Effector CD8-positive, alpha-beta T cell (primary cell): ENCODE measurements at places on chromosomes 12 and 14.

- DNase-seq = no peak
These were observed 48.7 kb downstream of the PSMA6 start for GRCh38 chr14:35340616-35341453.

GRCh38 chr12:65121049-65121955 lies at the start of gene WIF1:
TSS of gene WIF1 (minus strand) at chr12:65121305. CDS start at chr12:65121191, 114 bp downstream.
- no peak for DNase-seq

DNA sequence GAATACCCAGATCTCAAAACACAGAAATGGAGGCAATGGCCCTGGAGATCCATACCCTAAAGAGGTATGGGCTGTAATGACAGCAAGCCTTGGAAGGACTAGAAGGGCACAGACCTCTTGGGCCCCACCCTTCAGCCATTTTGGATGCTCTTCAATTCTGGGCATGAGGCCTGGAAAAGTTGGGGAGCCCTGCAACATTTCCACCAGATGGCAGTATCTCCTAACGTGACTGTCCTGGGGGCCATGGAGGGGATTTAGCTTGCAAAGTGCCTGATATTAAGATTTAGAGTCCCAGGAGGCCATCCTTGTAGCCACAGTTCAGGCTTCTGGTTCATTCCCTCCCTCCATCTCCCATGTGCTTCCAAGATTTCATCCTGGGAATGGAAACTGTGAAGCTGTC lies 30.2 kb downstream of the KCNA5 start:
- no peak for DNase-seq

- DNase-seq = no peak
These were observed 17.1 kb downstream of the FICD start for GRCh38 chr12:108531929-108532848.

DNA sequence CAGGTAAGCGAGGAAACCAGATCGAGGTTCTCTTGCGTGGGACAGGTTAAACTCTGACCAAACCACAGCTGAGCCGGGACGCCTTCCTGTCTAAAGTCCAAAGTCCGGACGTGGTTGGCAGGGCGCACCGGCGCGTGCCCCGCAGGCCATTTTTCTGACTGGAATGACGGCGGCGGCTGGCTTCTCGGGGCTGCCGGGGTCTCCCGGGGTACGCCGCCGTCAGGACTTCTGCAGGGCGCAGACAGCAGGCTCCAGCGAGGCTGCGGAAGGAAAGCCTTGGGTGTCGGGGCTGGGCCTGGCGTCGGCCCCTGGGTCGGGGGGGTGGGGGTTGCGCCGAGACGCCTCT lies 32.8 kb downstream of the MIA2 start:
- no peak for DNase-seq

- DNase-seq = no peak
These were observed 18.2 kb downstream of the MSI1 start for GRCh38 chr12:120350576-120351350.

- no peak for DNase-seq
These were observed 24.6 kb upstream of the APOF start for GRCh38 chr12:56387152-56387736.

DNA sequence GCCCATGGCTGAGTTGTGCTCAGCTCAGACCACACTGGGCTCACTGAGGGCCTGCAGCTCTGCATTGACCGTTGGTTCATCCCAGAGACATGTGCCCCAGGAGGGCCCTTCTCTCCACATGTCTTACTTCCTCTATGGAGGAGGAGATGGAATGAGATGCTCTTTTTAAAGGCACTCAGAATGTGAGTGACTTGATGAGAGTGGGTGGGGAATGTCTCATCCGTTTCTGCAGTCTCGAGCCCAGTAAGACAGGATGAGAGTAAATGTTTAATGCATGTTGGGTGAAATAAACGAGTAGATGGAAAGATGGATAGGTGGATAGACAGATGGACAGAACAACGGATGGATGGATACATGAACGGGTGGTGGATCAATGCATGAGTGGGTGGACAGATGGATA lies 68.8 kb upstream of the NOS1 start:
- no peak for DNase-seq

DNA sequence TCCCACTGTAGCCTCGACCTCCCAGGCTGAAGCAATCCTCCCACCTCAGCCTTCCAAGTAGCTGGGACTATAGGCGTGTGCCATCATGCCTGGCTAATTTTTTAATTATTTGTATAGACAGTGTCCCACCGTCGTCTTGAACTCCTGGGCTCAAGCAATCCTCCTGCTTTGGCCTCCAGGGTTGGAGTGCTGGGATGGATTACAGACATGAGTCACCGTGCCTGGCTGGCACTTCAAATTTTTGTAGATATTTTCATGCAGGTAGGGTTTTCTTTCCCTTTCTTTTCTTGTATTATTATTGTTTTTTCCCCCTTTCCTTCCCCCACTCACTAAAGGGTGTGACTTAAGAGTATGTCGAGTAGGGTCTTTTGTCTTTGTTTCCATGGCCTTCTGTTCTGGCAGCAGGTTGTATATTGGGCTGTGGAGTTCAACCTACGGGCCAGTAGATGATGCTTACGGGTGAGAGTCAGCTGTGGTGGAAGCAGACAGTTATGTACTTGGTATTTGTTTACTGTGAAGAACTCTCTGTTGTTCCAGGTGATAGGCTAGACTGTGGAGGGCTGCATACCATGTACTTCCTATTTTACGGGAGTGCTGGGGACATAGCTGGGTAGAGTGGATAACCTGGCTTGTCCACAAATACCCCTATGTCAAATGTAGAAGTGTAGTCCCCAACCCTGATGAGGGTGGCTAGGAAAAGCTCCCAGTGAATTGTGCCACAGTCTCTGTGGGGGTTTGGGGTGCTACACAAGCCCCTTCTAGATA lies 30.7 kb downstream of the RAD51B start:
- DNase-seq = no peak

DNA sequence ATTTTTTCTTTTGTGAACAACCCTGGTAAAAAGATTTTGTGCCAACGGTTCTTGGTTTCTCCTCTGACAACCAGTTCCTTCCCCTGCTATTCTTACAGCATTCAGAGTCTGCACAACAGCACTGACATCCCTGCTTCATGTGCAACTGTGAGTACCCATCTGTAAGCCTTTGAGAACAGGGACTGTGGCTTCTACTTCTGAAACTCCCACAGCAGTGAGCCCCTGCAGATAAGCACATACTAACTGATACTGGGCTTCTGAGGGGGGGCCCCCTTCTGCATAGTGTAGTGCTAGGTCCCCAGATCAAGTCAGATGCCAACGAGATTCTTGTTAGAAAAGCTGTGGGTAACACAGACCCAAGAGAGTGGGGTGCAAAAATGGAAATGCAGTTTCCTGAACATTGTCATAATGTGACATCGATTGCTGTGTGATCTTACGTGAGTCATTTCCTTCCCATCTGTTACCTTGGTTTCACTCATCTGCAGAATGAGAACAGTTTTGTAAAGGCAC lies 11.1 kb upstream of the NINJ2 start:
- peak; percentile 15 for DNase-seq

GRCh38 chr14:35366056-35366451 lies 38.5 kb downstream of the NFKBIA start:
- no peak for DNase-seq

DNA sequence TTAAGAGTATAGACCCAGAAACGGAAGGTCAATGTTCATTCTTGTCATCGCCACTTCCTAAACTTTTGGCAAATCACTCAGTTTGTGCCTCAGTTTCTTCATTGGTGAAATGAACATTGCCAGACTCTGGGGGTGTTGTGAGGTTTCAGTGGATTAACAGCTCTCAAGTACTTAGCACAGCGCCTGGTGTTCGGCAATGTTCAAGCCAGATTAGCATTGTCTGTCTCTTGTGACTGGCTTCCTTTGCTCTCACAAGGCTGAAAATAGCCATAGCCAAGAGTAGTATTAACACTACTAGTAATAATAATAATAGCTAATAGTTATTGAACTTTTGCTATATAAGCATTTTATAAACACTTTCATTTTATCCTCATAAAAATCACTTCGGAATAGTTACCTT lies 71.9 kb downstream of the C12orf75 start:
- DNase-seq = no peak

DNA sequence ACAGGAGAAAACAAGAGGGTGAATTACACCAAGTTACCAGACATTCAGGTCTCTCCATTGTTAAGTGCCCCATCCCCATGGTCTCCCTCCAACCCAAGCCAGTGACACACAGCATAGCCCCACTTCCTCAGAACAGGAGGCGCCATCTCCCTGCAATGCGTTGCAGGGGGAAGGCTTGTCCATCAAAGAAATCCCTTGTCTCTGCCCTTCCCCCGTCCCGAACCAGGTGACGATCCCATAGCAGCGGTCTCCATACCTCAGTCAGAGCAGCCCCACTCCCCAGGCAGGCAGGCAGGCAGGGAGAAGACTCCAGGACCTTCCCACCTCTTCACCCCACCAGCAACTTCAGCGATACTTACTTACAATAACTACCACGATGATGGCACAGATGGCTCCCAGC lies 5.9 kb downstream of the VAMP1 start:
- DNase-seq = no peak

DNA sequence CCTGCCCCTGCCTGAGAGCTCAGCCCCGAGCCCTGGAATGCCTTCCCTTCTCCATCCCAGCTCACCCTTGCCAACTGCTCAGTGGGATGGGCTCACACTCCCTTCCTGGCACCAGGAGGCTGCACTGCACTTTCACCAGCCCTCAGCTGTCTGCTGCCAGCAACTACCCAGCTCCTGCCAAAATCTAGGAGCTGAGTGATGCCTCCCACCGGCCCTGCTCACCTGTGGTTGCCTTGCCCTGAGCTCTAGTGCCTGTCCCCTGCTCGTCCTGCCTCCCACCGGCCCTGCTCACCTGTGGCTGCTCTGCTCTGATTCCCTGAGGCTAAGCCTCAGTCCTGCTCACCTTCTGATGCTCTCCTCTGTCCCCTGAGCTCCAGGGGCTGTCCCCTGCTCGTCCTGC lies 119.8 kb downstream of the TMEM121 start:
- DNase-seq = no peak

- DNase-seq = no peak
These were observed 212.3 kb downstream of the TTC6 start for GRCh38 chr14:37807722-37808121.

GRCh38 chr12:99522456-99522855 lies 125.1 kb upstream of the GARIN6 start:
- no peak for DNase-seq

- DNase-seq = no peak
These were observed 49.2 kb downstream of the AKAP6 start for GRCh38 chr14:32378284-32378683.

- DNase-seq = no peak
These were observed 21.4 kb upstream of the SEL1L start for GRCh38 chr14:81555051-81555450.

DNA sequence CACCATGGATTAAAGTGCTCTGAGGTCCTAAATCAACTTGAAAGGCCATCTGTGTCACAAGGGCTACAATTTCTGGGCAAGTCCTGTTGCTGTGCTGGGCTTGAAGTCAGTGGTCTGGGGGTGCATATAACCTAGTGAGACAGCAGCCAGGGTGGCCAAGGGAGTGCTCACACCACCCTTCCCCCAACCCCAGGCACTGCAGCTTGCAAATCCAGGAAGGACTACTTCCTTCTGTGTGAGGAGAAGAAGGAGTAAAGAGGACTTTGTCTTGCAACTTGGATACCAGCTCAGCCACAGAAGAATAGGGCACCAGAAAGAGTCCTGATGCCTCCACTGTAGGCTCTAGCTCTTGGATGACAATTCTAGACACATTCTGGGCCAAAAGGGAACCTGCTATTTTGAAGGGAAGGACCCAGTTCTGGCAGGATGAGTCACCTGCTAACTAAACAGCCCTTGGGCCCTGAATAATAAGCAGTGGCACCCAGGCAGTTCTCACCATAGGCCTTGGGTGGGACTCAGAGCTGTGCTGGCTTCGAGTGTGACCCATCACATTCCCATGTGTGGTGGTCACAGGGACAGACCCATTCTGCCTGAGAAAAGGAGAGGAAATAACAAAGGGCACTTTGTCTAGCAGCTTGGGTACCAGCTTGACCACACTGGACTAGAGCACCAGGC lies 32.6 kb upstream of the DHRS7 start:
- no peak for DNase-seq

GRCh38 chr14:32559590-32559989 lies 230.5 kb downstream of the AKAP6 start:
- no peak for DNase-seq

GRCh38 chr14:49984424-49984823 lies 91.5 kb downstream of the ARF6 start:
- DNase-seq = no peak

- DNase-seq = no peak
These were observed 1.4 kb downstream of the PPM1A start for GRCh38 chr14:60250257-60251035.

DNA sequence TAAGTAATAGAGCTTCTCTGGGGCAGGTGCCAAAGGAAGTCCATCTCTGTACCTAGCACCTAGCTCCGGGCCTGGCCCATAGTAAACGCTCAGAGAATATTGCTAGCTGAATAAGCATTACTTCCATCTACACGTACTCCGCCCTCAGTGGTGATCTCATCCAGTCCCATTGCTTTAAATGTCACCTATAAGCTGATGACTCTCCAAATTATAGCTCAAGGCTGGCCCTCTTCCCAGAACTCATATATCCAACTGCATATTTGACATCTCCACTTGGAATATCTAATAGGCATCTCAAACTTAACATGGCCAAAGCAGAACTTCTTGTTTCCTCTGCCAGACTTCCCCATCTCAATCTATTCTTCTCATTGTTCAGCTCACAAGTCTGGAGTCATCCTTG lies 6.9 kb upstream of the DYNLL1 start:
- DNase-seq = no peak

GRCh38 chr12:103852498-103852997 lies 11.5 kb upstream of the NT5DC3 start:
- DNase-seq = no peak

DNA sequence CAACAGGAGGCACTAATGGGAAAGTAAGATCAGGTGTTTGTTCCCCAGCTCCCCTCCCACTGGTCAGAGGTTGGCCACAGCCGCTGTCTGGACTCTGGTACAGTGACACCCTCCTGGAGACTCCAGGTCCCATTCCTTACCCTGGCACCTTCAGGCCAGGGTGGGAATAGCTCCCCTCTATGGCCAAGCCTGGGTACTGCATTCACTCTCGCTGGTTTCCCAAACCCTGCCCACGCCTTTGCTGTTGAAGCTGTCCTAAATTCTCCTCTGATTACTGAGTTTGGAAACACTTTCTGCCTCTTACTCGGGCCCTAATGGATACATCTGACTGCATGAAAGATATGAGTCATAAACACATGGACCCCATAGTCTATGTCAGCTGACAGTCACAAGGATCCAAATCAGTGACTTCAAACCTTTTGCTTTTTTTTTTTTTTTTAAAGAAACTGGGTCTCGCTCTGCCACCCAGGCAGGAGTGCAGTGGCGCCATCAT lies 17.9 kb downstream of the HRK start:
- no peak for DNase-seq
